HEK293T (cell line): ENCODE measurements at places on chromosomes 12 and 14.
A peak's percentile ranks its signal among the peaks of the same experiment; 100 is the strongest.

DNA sequence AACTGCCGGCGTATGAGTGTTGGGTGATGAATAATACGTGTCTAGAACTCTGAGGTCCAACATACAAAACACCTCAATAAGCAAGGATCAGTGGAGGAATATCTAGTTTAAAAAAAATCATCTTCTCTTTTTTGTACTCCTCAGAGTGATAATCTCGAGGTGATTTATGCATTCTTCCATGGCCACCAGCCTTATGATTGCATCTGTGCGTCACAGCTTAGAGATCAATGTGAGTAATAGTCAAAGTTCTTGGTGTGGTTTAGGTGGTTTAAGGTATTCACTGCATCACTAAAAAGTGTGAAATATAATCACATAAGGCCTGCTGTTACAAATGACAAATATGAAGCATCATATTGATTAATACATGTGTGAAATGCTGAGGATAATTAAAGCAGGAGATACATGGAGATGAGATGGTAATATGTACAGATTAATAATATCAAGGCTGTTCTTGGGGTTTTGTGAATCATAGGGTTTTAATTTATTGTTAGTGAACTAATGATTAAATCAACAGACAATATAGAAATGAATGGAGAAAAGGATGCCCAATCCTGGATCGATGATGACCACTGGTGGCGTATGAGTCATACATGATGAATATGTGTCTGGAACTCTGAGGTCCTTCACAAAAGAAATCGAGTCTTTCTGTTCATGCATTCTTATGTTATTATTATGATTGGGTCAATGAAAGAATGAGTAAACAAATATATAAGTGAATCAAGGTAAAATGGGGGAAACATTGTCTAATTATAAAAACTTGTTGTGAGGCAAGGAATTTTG, 68.8 kb upstream of the RTL1 start:
- no peak for DNase-seq

DNA sequence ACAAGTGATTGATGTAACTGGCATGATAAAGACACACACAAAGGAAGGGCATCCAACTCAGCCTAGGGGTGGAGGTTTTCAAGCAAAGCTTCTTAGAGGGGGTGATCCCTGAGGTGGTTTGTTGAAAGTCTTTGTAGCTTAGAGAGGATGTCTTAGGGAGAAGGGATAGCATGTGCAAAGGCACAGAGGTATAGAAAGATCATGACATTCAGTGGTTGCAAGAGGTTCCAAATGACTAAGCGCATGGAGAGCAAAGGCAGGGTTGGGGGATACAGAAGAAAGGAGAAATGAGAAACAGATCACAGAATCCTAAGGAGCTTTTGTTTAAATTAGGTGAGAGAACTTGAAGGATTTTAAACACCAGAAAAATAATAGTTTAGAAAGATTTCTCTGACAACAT, 5.2 kb upstream of the CCT2 start:
- DNase-seq, result no peak

DNA sequence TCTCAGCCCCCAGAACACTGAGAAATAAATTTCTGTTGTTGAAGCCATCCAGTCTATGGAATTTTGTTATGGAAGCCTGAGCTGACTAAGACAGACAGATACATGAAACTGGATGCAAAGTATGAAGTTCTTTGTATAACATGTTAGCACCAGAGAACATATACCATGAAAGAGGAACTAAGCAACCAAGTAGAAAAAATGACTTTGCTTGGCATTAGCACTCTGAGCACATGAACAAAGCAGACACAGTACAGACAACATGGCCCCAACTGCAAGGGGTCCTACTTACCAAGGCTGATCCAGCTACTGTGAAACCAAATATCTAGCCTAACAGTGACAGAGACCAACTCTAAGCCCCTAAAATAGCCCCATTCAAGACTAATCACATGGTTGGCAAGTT, 13.8 kb downstream of the EXOC5 start:
- DNase-seq, result no peak

DNA sequence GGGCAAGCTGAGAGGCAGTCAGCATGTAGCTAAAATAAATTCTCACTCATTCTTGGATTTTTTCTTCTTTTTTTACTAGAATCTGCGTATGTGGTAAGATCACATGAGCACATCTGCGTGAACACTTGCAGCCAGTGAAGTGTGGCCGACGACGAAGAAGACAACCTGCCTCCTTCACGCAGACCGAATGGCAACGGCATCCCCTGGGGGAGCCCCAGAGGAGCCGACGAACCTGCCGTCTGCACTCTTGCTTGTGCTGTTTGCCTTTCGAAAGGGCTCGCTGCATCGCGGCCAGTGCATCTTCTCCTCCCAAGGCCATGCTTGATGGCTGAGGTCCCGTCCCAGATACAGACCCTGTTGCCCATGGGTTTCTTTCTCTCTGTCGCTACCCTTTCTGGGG, 113.8 kb downstream of the KCNK10 start:
- DNase-seq, result no peak

GRCh38 chr12:69290545-69291277, 51.3 kb downstream of the CPSF6 start:
- peak; percentile 79 for DNase-seq

- DNase-seq, result no peak
Observed at GRCh38 chr14:75050852-75051555, at the start of gene MLH3. Gene MLH3 (minus strand): TSS chr14:75051467. CDS start chr14:75049655, 1,812 bp downstream.

GRCh38 chr12:83322809-83323208, 636.1 kb downstream of the TMTC2 start:
- no peak for DNase-seq

DNA sequence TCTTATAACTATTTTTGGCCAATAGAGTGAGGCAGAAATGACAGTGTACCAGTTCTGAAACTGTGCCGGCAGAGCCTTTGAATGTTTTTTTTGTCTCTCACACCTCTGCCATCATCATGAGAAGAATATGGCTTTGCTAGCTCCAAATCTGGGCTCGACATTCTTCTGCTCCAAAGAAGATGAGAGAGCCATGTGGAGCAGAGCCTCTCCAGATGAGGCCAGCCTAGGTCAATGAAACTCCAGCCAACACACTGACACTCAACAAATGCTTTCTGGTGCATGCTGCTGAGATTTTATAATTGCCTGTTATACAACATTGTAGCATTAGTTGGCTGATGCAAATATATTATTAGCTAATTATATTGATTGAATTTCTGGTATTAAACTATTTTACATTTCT, 154.7 kb downstream of the SLC38A4 start:
- no peak for DNase-seq
